ENCODE measurements at places on chromosomes 1 and 21.

DNA sequence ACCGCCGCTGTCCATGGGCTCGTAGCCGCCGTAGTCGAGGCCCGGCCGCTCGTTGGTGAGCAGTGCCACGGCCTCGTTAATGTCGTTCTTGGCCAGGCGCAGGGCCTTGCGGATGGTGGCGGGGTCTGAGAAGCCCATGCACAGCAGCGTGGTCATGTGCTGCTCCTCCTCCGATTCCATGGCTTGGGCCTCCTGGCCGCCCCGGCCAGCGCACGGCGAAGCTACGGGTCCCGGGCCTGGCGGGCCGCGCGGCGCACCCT lies 300 bp downstream of the USP24 start:
- DNase-seq, result no peak

DNA sequence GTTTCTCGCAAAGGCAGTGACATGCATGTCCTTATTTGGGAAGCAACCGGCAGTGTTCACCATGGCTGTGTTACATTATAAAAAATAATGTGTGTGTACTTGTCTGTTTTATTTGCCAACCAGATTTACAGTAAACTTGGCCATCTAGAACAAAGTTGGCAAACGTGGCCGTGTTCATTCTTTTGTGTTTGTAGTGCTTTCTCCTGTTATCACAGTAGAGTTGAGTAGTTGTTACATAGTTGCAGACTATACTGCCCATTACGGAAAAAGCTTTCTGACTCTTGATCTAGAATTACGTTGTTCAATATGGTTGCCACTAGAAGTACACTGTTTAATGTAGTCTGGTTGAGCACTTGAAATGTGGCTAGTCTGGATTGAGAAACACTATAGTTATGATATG lies 19.4 kb downstream of the SOAT1 start:
- no peak for DNase-seq

GRCh38 chr1:160952129-160952510 lies 2.5 kb downstream of the ITLN2 start:
- DNase-seq, result no peak

- DNase-seq, result no peak
These were observed 141.7 kb downstream of the GALNT2 start for GRCh38 chr1:230208619-230209261.

DNA sequence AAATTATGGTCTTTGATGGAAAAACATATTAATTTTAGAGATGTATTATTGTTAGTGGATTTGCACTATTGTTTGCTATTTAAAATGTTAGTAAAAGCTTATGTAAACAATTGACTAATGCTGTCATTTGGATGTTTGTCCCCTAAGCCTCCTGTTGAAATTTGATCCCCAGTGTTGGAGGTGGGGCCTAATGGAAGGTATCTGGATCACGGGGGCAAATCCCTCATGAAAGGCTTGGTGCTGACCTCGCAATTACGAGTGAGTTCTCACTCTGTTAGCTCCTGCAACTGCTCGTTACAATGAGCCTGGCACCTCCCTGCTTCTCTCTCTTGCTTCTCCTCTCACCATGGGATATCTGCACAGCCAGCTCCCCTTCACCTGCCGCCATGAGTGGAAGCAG lies 14.3 kb downstream of the TMEM35B start:
- DNase-seq, result no peak

All from inflammatory macrophage (primary cell).